ENCODE measurements at places on chromosomes 11 and 22.

DNA sequence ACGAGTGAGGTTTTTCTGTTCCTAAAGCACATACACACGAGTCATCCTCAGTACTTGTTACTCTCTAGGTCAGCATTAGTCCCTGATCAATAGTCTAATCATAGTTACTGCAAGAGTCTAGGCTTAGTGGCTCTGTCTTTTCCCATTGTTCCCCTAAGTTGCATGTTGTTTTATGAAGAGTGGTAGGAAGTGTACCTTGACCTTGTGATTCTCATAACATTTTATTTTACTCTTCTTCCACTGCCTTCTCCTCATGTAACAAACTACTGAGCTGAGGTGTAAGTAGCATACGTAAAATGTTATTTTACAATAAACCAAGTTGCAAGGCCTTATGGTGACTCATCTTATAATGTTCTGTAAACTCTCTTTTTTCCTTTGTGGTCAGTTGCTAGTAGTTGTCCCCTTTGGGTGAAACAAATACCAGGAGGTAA, 15.0 kb downstream of the METTL15 start:
- no peak for DNase-seq

DNA sequence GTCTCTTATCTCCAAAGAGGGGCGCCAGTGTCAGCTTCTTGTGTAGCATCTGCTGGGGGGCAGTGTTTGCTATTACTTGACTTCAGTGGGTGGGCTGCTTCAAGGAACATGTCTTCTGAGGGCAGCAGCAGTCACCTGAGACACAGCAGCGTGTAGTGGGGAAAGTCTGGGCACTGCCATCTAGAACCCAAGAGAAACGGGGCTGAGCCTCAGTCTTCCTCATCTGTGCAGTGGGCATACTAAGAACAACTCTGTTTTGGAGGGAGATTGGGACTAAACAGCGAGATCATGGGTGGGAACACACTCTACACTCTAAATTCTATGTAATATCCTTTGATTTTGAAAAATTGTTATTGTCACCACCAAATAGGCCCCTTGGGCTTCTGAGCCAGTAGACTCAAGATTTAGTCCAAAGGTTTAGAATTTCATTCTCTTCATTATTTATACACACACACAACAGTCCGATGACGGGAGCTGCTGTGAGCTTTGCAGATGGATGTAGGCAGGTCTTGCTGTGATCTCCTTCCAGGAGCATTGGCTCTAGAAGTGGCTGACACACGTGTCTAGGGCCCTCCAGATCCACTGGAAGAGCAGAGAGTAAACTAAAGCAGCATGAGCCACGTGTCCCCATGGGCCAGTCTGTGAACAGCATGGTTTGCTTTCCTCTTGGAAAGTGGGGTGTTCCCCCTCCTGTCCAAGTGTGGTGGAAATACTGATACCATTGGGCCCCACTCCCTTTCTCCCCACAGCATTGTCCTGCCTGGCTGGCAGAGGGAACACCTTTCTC, 51.8 kb downstream of the TRAF6 start:
- no peak for DNase-seq

- DNase-seq, result no peak
Observed at GRCh38 chr11:74784726-74785125, 36.1 kb downstream of the RNF169 start.

- no peak for DNase-seq
Observed at GRCh38 chr11:61551634-61552033, 29.2 kb downstream of the SYT7 start.

- DNase-seq, result no peak
Observed at GRCh38 chr22:24873226-24873625, 67.2 kb downstream of the SGSM1 start.
